T follicular helper cell (primary cell): ENCODE measurements at places on chromosomes 2 and 18.

DNA sequence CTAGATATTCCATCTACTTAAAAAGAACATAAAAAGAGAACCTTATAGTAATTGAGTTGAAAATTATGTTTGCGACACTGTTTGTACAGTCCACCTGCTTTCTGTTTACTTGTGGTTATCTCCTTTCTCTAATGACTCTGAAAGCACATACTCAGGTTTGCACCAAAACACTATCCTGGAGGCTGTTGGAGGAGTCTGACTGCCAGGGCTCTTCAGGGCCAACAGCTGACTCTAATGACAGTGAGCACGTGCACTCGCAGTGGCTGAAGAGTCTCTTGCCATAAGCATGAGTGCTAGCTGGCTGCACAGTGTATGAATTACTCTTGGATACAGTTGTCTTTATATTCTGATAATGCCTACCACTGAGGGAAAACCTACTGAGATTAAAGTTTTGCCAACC is 16.7 kb upstream of the GLS start:
- no peak for DNase-seq

DNA sequence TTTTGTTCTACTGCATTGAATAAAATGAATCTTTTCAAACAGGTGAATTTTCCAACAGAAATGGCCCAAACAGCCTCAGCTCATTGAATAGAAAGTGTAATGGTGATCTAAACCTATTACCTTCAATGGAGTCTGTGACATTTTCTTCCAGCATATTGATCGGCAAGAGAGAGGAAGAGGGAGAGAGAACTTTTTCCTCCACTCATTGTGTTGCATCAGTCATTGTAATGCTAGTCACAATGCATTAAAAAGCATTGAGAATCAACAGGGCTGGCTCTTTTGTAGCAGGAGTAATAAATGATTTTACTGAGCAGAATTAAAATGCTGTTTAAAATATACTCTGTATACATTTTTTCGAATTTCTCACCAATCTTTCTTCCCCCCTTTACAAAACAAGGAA is 1794.5 kb upstream of the CELF4 start:
- no peak for DNase-seq

GRCh38 chr18:11310476-11311086 is 161.2 kb upstream of the PIEZO2 start:
- no peak for DNase-seq

DNA sequence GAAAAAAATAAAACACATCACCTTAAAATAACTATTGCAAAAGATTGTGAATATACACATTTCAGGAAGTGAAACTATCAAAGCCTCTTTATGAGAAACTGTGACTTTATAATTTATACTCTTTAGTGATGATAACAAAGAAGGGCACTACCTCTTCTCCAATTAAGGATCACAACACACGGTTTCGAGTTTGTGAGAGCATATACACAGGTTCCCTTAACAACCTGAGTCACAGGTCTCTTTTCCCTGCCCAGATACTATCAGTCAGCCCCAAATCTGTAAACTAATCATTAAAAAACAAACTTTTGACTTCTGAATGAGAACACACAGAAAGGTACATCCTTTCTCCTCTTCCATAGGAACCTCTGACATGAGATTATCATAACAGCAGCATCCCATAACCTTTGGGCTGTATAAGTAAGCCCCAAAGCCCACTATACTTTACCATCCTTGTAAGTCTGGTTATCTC is 44.9 kb downstream of the PTPN2 start:
- no peak for DNase-seq

GRCh38 chr2:169716938-169717690 is 16.5 kb upstream of the KLHL23 start:
- no peak for DNase-seq

GRCh38 chr2:15725101-15725781 is 133.6 kb downstream of the DDX1 start:
- no peak for DNase-seq

GRCh38 chr2:127138281-127138680 is 31.3 kb upstream of the BIN1 start:
- DNase-seq: no peak

GRCh38 chr2:73063909-73064875 is 7.3 kb downstream of the SFXN5 start:
- DNase-seq: no peak

- no peak for DNase-seq
These were observed 135.5 kb downstream of the GAREM1 start for GRCh38 chr18:32335228-32335627.

- DNase-seq: no peak
These were observed 314.3 kb upstream of the POU3F3 start for GRCh38 chr2:104539649-104540048.

DNA sequence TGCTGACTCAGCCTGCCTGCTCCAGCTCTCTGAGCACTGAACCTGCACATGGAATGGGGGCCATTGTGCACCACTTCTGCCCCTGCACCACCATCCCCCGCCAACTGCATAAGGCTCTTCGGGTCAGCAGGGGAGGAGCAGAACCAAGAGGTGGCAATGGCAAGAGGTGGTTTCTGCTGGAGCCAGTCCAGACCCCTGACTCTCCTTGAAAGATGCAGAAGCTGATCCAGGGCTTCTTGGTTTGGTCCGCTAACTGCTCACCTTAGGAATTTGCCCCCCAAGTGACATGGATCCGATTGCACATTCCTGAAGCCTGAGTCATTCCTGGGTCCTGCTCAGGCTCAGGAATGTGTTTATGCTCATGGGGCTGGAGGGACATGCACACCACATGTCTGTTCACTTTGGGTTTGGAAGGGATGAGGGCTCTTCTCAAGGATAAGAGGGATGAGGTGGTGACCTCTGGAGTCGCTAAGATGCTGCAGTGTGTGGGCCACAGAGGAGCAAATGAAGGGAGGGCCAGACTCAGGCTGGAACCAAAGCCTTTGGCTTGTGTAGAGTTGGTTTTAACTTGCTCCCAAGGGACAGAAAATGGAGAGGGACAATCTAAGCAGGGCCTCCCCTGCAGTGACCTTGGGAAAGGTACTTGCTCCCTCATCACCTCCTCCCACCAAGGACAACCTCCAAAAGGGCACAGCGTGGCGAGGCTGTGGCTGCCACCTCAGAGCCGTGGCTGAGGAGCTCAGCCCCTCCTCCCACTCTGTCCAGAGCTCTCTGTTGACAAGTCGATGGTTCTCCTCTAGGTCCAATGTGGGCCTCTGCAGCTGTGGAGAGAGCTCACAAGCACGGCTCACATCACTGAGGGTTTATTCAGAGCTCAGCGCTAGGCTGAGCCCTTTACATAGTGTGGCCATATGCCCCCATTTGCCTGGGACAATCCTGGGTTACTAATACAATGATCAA is 66.2 kb downstream of the HS1BP3 start:
- no peak for DNase-seq

- DNase-seq: no peak
These were observed 177.1 kb downstream of the FAM210A start for GRCh38 chr18:13548966-13549879.

DNA sequence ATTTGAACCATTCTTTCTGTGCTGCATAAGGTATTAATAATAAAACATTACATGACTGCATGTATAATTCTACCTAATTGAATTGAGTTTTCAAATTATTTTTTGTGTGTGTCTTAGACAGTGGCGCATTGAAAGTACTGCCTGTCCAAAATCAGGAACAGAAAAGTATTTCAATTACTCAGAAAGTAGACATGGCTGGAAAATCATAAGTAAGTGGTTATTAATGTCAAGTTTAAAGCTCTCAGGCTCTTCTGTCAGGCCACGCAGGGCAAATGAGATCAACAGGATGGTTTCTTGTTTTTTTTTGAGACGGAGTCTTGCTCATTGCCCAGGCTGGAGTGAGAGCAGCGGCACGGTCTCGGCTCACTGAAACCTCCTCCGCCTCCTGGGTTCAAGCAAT is 32.4 kb upstream of the DARS1 start:
- no peak for DNase-seq

DNA sequence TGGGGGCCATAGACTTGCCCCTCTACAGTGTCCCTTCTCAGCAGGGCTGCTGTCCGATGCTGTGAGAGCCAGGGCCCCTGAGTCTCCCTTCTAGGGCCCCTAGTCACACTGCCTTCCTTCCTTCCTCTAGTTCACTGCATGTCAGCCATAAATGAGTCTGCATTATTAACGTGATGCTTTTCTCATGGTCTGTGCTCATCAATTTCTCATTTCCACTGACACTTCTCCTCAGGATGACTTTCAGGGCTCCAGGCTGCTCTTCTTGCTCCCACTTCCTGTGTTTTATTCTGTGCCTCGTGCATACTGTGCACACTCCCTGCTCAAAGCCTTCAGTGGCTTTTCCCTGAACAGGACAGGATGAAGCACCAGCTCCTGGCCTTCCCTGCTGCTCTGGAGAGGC is 146.5 kb downstream of the FAM210A start:
- DNase-seq: no peak
